ENCODE measurements at places on chromosomes 13 and 19.

DNA sequence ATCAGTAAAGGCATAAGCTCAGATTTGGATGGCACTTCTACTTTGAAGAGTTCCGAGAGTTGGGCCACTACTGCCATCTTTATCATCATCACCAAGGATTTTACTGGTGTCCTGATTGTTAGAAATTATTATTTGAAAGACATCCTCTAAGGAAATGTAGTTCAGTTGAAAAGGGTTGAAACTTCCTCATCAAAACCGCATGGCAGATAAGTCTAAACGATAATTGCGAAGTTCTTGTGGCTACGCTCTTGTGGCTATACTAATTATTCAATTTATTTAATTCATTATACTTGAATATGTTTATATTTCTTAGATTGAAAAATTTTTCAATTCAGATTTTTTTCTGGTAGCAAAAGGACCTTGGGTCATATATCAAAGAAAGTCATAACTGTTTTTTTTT is 22.4 kb downstream of the TNFRSF19 start:
- DNase-seq, result no peak

- peak; percentile 75 for DNase-seq
Measured at GRCh38 chr19:33177417-33177979, 16.6 kb upstream of the LRP3 start.

DNA sequence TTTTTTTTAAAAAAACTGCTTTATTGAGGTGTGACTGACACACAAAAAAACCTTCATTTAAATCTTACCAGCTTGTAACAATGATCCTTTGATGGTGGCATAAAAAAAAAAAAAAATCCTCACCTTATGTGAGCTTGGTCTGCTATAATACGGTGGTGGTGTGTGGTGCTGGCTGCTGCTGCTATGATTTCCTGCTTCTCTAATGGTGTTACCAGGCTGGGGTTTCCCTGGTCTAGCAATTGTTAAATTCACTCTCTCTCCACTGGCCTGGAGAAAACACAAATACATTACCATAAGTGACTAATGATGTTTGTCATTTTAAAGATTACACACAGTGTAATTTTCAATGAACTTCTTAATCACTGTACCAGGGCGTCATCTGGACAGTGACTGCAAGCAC is 60.6 kb downstream of the LNX2 start:
- DNase-seq, result no peak

GRCh38 chr13:108980237-108980636 is 350.8 kb downstream of the MYO16 start:
- no peak for DNase-seq

- no peak for DNase-seq
Measured at GRCh38 chr19:31304831-31305312, 44.4 kb downstream of the TSHZ3 start.

GRCh38 chr13:26518451-26518959 is 39.0 kb upstream of the WASF3 start:
- DNase-seq, result no peak

GRCh38 chr19:1970806-1971502 is 30.0 kb downstream of the CSNK1G2 start:
- DNase-seq, result no peak

- DNase-seq, result no peak
Measured at GRCh38 chr13:51134763-51135365, 23.8 kb upstream of the C13orf42 start.

DNA sequence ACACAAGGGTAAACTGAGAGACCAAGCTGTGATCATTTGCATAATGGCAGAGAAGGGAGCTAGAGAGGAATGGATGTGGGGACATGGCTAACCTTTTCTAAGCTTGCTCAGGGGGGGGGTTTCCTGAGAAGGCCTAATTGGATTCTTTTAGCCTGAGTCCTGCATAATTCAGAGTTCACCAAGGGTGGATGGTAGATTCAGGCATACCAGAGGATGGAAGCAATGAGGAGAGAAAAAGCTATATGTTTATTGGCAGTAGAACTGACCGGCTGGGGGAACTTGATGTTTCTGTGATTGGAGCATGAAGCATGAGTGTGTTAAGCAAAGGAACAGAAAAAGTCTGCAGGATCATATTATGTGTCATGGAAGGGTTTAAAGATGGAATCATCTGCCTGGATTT is 65.9 kb upstream of the KLF12 start:
- no peak for DNase-seq

- no peak for DNase-seq
Measured at GRCh38 chr13:75016225-75016624, 465.7 kb downstream of the TBC1D4 start.

DNA sequence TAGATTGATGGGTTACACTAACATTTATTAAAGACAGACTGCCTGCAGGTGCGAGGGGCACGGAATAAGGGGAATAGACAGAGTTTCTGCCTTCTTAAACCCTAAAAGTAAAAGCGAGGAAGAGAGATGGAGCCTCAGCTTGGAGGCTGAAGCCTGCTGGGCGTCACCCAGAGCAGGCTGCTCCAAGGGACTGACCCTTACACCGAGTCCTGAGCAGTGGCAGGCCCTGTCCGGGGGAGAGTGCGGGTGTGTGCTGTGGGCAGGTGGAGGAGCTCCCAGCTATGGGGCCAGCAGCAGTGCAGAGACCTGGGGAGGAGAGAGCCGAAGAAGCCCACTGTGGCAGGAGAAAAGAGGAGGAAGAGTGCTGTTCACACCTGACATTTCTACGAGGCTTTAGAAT is 86.4 kb downstream of the SOX1 start:
- DNase-seq, result no peak
